ENCODE measurements at places on chromosomes 2 and 18. TPM values are rescaled to one million over a fixed set of nuclear protein-coding genes. Genes with fewer than 3 reads are reported as not detected.

The ATP5F1A gene
- 944 TPM for total RNA-seq

The EVA1A gene
- total RNA-seq, result 53.2 TPM

The SP3 gene
- 91.1 TPM for total RNA-seq

The HOXD8 gene
- not detected for total RNA-seq

The COLEC12 gene
- total RNA-seq, result 30.2 TPM

Measured in thoracic aorta endothelial cell (primary cell).